ENCODE measurements at places on chromosomes 12 and 14.

DNA sequence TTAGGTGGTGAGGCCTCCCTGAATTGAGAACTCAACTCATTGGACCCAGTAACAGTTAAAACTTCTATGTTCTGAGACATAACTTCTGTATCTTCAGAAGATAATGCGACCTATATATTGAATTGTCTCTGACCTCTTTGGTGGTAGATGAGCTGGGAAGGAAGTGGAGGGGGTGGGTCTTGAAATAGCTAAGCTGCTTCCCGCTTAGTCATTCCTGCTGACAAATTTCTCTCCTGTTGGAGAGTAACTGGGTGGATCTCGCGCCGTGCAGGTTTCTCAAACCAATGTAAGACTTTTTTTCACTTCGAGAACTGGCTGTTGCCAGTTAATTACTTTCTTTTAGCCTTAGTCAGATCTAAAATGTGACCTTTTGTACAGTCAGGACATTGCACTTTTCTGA lies 100.8 kb downstream of the PPHLN1 start:
- DNase-seq: no peak

GRCh38 chr14:61523751-61524150 lies 171.6 kb upstream of the HIF1A start:
- no peak for DNase-seq

GRCh38 chr14:65444230-65444629 lies 31.7 kb downstream of the FUT8 start:
- DNase-seq: no peak

DNA sequence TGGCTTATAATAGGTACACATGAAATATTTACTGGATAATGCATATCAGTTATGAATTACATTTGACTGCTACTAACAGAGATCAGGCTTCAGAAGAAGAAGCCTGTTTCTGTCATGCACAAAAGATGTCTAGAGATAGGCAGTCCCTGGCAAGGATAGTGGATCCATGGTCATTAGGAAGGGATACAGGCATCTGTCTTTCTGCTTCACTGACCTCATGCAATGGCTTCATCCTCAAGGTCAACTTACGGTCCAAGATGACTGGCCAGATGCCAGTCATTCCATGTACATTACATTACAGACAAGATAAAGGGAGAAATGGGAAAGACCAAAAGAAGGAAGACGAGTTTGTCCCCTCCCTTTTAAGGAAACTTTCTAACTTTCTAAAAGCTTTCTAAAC lies 94.0 kb downstream of the NUAK1 start:
- no peak for DNase-seq

Measured in LoVo (cell line).